Stimulated activated CD8-positive, alpha-beta memory T cell treated with anti-CD3 and anti-CD28 coated beads, Interleukin-15, amount 100 ng/mL, for 1 hour (primary cell): ENCODE measurements at places on chromosomes 5 and 9.

- DNase-seq: no peak
Measured at GRCh38 chr5:6907320-6907918, 194.2 kb downstream of the TENT4A start.

DNA sequence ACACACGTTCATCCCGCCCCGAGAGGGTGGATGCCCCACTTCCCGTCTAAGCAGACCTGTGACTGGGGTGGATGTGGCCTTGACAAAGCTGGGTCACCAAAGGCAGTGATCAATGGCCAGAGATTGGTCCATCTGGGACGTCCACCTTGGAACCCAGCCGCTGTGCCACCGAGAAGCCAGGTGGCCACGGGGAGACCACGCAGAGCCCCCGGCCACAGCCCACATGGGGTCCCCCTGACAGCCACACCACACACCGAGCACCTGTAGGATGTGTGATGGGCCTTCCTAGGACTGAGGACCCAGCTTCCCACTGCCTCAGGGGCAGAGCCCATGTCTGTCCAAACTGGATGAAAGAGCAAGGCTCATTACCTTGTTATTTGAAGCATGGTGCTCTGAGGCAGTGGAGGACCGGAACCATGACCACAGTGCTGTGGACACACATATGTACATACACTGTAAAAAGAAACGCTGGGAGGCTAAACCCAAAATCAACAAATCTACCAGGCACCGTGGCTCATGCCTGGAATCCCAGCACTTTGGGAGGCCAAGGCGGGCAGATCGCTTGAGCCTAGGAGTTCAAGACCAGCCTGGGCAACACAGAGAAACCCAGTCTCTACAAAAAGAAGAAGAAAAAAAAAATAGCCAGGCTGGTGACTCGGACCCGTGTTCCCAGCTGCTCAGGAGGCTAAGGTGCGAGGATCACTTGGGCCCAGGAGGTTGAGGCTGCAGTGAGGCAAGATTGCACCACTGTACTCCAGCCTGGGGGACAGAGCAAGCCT is 50.1 kb downstream of the MRPL36 start:
- DNase-seq: no peak

GRCh38 chr9:18947892-18948339 is 85.1 kb downstream of the SAXO1 start:
- no peak for DNase-seq

DNA sequence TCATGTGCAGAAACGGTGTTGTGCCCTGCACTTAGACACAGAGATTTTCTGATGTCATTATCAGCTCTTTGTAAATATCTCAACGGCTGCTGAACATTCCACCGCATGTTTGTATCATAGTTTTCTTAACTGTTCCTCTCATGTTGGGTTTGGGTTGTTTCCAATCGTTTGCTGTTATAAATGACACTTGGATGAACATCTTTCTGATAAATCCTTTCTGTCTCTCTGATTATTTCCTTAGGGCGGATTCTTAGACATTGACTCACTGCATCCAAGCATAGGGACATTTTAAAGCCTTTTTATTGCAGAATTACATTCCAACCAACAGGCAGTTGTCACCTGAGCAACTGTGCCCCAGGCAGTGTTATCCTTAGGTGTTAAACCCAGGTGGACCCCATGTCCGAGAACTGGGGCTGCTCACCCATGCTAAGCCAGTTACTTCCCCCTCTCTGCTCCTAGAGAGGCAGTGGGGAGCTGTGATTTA is 28.5 kb downstream of the COL5A1 start:
- no peak for DNase-seq

DNA sequence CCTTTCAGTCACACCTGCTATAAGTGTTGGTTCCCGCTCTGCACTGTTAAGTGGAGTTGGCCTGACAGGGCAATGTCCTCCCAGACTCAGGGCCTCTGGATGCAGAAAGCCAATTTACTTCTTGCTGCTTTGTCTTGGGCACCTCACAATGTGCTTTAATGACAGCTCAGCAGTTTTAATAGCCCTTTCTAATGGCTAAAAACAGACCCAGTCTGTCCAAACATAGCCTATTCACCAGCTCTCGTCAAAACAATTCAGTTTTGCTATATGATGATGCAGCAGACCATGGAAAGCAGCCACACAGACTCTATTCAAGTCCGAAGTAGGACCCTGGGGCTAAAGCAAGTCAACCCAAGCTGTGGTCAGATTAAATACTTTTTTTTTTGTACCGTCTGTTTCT is 529.1 kb upstream of the SEMA6A start:
- no peak for DNase-seq

DNA sequence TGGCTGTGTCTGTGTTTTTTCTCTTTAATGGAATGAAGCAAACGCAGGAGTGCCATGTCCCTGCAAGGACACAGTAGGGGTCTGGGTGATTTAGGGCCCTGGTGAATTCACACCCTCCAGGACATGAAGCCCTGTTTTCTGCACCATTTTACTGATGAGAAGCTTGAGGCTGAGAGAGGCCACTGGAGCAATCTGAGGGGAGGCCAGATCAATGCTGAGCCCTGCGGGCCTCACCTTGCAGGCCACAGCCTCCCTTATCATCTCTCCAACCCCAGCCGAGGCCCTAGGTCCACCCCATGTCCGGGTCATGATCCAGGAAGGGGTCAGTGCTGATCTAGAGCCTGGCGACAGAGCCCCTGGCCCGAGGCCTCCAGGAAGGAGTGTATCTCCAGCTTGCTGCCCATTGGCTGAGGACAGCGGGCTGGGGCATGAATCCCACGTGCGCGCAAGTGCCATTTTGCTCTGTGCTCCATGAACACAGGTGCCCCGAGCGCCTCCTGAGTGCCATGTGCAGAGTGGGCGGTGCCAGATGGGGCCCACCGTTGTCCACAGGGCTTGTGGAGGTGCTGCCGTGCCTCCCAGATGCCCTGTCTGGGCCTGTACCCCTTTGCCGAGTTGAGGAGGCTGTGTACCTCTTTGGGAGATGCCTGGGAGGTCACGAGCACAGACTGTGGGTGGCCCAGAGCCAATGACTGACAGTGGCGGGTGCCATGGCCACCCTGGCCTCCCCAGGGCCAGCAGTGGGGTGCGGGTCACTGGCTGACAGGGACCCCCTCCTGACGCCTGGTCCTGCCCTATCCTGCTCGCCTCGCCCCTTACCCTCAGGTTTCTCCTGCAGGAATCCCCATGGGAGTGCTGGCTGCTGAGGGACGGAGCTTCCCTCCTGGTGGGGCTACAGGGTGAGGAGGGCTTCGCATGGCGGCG is 32.3 kb upstream of the LPCAT1 start:
- no peak for DNase-seq

DNA sequence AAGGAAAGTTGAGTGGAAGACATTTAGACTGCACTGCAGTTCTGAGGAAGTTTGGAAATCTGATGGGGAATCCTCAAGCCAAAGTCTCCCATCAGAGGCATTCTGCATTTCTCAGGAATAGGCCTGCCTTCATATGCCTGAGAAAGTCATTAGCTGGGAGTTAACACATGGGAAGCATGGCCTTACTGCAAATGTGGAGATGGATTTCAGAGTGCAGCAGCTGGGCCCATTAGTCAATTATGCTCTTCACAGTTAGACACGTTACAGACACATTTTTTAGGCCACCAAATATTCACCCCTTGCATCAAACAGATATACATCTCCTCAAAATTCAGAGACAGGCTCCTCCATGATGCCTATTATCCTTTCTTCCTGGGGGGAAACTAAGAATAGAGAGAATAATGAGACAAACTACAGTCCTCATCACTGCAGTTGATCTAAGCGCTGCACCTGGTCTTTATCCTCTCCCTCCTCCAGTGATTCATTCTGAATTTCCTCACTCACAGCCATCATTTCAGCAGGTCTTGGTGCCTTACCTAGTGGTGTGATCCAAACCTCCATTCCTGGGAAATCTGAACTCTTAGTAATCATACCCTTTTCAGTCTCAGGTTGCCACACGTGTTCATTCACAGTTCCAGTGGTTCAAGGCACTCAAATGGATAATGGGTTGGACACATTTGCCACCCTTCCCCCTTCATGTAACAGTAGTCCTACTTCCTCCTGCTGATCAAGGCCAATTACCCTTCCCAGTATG is 47.9 kb upstream of the PPP2CA start:
- no peak for DNase-seq

- no peak for DNase-seq
Measured at GRCh38 chr5:2546938-2547337, 204.5 kb downstream of the IRX2 start.

DNA sequence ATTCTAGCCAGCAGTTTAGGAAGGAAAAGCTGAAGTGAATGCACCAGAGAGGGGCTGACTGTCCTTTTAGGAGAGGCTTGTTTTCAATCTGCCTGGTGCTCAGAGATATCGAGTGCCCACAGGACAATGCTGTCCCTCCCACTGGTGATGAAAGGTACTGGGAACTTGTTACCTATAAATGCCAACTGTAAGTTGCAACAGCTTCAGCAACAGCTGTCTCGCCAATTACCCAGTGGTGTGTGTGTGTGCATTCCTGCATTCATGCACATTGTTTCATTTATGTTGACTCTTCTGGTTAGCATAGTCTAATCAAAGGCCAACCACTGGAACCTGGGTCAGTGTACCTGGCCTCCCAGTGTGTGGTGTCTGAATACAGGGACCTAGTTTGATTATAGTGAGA is 161.1 kb downstream of the CSNK1G3 start:
- DNase-seq: no peak

- no peak for DNase-seq
Measured at GRCh38 chr5:120382833-120383232, 81.3 kb upstream of the PRR16 start.

GRCh38 chr5:1387059-1387755 is 42.3 kb upstream of the CLPTM1L start:
- DNase-seq: no peak

- DNase-seq: no peak
Measured at GRCh38 chr9:16062542-16063240, 509.8 kb downstream of the CCDC171 start.

GRCh38 chr9:91418215-91418610 is 5.4 kb downstream of the NFIL3 start:
- DNase-seq: no peak

DNA sequence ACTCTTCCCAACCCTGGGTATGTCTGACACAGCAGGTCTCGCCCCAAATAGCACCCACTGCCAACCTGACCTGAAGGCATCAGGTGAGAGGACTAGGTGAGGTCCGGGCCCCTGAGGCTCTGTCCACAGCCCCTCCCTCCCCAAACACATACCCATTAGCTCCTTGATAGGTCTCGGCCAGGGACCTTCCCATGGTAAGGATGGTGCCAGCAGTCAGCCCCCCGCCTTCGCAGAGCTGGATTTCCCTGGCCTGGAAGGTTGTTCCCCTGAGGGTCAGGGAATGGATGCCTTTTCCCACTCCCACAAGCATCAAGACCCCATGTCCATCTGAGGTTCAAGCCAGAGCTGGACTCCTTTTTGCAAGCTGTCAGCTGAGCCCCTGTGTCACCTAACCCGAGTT is 2.7 kb downstream of the ENHO start:
- no peak for DNase-seq

DNA sequence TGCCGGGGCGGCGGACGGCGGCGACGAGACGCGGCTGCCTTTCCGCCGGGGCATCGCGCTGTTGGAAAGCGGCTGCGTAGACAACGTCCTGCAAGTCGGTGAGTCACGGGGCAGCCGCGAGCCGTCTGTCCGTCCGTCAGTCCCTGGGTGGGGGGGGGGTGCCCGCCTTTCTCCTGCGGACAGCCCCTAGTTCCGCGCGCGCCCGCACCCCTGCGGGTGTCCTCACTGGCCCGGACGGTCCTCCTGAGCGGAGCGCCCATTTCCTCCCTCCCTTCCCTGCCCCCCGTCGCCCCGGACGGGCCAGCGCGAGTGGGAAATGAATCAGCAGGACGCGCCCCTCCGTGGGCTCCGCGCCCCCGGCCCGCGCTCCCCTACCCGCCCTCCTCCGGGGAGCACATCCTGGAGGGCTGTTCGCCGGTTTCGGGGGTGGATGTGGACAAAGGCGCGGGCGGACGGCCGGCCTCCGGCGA is 828 bp downstream of the ZSWIM6 start:
- no peak for DNase-seq

DNA sequence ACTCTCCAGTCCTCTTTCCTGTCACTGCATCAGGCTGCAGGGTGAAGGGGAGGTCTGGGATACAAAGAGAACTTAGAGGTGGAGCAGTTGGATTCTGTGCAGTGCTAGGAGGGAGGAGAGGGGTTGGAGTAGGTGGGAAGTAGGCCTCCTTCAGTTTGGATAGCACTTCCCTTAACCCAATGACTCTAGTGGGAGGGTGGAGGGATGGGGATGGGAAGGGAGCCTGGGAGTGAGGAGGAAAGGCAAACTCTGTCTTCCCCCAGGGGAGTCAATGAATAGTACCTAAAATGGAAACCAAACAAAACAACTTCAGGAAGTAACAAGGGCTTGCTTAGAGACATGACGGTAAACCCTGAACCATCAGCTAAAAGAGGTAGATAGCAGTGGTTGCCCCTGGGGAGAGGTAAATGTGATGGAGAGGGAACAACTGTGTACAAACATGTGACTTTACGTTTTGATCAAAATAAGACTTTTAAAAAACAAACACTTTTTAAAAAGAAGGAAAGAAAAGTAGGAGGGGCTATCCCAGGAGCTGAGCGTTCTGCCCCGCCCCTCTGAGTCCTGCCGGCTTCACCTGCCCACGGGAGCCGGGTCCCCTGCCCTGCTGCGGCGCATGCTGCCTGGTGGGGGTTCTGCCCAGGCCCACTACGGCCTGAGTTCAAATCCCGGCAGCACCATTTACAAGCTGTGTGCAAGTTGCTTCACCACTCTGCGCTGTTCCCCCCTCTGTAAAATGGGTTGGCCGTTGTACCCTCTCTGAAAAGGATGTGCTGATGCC is 30.9 kb downstream of the GSN start:
- DNase-seq: no peak

- DNase-seq: no peak
Measured at GRCh38 chr9:110344821-110345220, 7.2 kb upstream of the TXNDC8 start.

DNA sequence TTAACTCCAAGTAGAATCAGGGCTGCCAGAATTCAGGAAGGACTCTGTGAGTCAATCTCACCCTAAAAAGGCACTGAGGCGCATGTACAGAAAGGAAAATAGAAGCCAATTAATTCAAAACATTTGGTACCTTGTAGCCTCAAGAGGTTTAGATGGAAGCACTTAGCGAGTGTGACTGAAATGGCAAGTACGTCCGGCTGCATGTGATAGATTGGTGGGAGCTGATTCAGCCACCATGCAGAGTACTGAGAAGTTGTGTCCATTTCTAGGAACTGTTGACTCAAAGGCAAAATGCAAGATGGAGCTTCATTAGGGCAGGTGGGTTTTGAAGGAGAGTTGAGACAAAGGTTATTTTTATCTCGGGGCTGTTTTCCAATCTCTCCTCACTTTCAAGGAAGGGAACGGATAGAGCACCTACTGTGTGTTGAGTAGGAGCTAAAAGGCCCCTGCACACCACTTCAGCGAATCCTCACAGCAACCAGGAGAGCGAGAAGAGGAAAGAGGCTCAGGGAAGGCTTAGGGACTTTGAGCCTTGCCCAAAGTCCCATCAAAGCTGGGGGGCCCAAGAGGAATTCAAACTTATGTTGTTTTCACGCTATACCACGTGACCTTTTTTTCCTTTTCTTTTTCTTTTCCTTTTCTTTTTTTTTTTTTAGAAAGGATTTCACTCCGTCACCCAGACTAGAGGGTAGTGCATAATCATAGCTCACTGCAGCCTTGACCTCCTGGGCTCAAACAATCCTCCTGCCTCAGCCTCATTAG is 34.6 kb upstream of the CPEB4 start:
- DNase-seq: no peak
